ENCODE measurements at places on chromosomes 1 and 21.

DNA sequence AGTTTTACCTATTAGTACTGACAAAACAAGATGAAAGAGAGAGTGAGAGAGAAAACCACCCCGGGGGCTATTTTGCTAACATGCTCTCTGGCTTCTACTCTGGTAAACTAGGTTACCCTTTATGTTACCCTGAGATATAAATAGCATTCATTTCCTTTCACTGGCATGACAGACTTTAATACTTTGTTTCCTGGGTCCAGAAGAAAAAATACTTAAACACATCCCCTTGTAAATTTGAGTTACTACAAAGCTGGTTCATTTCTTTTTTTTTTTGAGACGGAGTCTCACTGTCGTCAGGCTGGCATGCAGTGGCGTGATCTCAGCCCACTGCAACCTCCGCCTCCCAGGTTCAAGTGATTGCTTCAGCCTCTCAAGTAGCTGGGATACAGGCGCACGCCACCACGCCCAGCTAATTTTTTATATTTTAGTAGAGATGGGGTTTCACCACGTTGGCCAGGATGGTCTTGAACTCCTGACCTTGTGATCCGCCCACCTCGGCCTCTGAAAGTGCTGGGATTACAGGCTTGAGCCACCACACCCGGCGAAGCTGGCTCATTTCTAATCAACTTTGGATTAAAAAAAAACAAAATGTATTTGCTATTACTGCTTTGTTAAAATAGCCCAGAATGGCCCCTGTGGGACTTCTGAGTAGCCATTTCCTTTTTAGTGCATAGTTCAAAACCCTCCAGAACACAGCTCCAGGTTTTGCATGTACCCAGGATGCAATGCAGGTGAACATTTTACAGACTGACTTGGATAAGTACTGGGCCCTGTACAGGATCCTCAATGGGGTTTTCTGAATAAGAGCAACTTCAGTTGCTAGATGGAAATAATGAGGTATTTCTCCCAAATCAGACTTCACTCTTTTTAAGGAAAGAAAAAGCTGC, 20.6 kb downstream of the INPP5B start:
- DNase-seq = no peak

GRCh38 chr1:202835548-202836072, 24.9 kb downstream of the PCAT6 start:
- peak; percentile 44 for DNase-seq

DNA sequence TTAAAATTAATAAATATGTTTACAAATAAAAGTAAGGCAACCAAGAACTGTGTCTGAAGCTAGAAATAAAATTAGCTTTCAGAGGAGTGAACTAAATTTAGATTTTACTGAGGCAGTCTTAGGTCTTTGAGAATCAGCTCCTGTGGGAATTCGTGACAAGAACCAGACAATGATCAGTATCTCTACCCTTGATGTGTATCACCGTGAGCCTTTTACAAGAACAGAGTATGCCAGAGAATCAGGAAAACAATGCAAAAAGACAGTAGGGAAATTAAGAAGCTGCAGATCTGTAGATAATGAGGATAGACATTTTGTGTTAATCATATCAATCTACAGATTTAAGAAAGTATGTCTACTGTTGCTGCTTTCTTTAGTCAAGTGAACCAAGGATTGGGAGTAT, 351.0 kb downstream of the COL11A1 start:
- no peak for DNase-seq

DNA sequence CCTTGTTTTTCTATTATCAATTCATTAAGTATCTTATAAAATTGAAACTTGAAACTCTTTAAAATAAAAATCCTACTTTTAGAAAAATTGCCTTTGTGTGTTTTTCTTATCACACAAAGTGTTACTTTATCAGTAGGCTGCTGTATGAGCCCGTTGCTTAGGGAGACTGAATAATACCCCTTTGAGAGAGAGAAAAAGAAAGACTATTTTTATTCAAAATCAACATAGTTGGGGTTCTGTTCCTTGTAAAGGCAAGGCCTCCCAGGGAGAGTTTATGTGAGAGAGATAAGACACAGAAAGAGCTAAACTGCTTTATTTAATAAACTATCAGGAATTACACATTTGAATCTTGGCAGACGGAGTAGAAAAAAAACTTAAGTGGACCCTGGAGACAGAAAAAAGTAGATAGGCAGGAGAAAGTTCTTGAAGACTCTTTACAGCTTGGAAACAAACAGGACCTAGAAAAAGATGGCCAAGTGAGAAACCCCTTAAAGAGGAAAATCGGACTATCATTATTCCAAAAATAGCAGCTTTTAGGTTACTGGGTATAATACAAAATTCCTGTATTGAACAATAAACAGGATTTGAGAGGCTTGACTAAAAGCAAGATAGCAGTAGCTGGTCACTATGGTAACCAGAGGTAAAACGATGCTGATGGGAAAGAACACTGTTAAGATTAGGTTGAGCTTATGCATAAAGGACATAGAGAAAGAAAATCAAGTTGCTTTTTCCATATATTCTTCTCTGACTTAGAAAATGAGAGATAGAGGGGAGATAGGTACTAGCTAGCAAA, 170.9 kb downstream of the LRRC7 start:
- no peak for DNase-seq

DNA sequence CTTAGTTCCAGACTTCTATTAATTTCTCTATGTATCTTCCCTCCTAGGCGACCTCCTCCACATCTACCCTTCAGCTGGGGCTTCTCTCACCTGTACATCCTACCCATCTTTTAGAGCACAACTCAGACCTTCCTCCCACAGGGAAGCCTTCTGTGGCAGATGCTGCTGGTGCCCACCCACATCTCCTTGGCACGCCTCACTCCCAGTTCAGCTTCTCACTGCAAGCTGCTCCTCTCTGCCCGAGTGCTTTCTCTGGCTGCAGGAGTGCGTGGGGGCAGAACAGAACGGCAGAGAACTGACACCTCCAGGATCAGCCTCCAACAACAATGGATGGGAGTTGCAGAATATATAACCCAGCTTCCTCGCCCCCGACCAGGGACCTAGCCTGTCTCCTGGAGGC, 36.5 kb downstream of the ZBTB18 start:
- no peak for DNase-seq

GRCh38 chr1:227428803-227429202, 110.5 kb upstream of the CDC42BPA start:
- DNase-seq = no peak

Measured in CD4-positive, alpha-beta T cell treated with Interleukin-15 for 4 hours (primary cell).